Natural killer cell (primary cell): ENCODE measurements at places on chromosomes 11 and 22.

GRCh38 chr22:46052801-46053562 lies 76.0 kb upstream of the WNT7B start:
- peak; percentile 36 for DNase-seq

GRCh38 chr22:42673898-42674401 lies 24.8 kb upstream of the CYB5R3 start:
- DNase-seq = no peak

- DNase-seq = peak; percentile 87
Measured at GRCh38 chr22:39545386-39546365, 13.1 kb upstream of the RPS19BP1 start.

- no peak for DNase-seq
Measured at GRCh38 chr11:108307751-108308150, 84.9 kb downstream of the ATM start.

DNA sequence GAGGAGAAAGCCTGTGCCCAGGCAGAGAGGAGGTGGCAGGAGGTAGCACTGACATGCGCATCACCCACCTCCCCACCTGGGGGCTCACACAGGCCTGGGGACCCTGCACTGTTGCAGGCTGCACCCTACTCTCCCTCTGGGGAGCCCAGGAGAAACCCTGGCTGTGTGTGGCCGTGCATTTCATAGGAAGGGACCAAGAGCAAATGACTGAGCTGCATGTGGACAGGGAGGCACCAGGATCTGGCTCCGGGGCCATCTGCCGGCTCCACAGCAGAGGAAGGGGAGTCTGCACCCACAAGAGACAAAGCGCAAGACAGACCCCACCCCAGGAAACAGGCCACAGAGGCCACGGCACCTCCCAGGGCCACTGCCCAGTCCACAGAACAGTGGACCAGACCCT lies 22.7 kb downstream of the BID start:
- no peak for DNase-seq

GRCh38 chr22:27825174-27825573 lies 23.6 kb upstream of the MN1 start:
- peak; percentile 23 for DNase-seq

DNA sequence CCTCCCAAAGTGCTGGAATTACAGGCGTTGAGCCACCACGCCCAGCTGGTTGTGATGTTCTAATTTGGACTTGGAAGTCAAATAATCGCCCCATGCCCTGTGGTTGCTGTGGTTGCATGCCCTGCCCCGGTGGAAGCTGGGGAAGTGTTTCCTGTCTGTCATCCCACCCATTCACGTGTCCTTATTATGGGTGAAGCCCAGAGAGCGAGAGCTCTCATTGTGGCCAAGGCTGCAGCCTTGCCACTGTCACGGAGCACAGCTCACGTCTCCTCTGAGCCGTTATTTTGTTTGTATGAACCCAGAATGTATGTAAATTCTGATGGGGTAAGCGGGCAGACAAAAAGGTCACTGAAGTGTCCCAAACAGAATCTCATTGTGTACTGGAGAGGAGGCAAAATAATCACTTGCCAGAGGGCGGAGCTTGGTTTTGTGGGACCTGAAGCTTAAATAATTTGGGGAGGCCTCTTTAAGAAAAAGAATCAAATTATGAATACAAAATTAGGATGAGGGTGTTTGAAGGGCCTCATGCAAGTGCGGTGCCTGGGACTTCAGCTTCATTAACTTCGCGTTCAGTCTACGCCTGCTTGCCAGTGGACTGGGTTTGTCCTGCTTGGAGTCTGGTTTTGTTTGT lies 25.8 kb upstream of the TREH start:
- DNase-seq = peak; percentile 78

DNA sequence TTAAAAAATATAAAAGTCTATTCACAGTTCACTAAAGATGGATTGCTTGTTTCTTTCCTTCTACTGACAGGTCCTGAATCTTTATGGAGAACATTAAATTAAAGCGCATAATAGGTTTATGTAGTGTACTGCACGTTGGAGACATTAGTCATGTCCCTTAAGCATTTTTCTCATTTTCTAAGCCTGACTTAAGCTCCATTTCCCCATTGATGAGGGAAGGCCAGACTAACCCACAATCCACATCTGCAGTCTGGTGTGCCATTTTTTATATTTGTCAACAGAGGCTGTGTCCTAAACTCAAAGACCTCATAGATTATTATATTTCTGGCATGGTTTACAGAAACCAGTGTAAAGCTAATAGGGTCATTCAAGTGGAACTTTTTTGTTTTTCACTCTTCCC lies 39.9 kb downstream of the CADM1 start:
- no peak for DNase-seq

DNA sequence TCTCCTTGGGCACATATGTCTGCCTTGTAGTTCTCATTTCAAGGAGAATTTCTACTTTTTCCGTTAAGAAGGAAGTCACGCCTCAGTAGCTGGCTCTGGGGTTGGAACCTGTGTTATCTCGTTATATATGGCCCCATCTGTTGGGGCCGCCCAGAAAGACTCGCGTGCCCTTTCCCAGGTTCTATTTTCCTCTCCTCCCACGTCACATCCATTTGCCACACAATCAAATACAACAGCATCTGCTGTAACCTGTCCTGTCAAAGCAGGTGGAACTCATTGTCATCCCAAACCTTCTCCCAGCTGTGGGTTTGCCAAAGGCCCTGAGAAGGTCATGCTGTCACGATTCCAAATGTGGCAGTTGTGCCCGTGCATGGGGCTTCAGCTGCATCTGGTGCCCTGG lies 213.1 kb upstream of the ZBED5 start:
- no peak for DNase-seq

DNA sequence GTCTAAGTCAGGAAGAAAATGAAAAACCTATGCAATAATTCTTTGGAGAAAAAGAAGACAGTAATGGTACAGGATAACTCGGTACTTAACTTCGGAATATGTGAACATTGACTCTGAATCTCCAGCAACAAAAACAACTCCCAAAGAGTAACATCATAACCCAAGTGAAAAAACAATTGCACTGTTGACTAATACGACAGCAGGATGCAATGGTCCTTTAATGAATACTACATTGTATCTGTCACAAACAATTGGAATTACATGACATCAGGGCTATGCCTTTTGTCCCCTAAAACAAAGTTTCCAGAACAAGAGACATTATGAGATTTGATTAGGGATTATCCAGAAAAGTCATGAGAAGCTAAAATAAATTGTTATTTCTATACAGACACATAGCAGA lies 1065.9 kb downstream of the LRRC4C start:
- no peak for DNase-seq

GRCh38 chr11:115134926-115135325 lies 369.3 kb downstream of the CADM1 start:
- no peak for DNase-seq

GRCh38 chr11:95688501-95689222 lies 100.9 kb downstream of the FAM76B start:
- DNase-seq = no peak

GRCh38 chr22:49833340-49834007 lies 5.8 kb upstream of the BRD1 start:
- no peak for DNase-seq

DNA sequence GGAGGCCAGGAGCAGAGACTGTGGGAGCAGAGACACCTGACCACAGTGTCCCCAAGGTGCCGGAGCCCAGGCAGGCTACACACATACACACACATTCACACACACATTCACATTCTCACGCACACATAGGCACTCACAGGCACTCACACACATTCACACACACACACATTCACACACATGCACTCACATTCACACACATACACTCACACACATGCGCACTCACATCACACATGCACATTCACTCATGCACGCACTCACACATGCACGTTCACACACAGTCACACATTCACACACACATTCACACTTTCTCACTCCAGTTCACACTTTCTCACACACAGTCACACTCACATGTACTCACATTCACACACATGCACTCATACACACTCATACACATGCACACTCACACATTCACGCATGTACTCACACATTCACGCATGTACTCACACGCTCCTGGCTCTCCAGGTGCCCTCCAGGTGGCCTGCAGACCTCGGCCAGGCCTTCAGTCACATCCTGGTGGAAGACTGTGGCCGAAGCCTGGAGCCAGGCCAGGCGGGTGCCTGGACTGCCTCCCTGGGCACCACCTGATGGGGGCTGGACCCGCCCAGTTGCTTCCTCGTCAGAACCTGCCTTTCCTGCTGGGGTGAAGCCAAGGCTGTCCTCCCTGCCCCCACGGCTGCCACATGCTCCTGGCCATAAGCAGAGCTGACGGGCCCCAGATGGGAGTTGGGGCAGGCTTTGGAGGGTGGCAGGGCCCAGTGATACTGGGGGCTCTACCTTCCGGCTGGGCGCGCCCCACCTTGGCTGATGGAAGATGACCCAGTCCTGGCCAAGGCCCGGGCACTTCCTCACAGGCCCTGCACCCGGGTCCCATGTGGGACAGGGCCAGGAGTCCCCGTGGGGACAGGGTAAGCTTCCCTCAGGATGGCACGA lies 89.5 kb downstream of the WNT7B start:
- DNase-seq = no peak

DNA sequence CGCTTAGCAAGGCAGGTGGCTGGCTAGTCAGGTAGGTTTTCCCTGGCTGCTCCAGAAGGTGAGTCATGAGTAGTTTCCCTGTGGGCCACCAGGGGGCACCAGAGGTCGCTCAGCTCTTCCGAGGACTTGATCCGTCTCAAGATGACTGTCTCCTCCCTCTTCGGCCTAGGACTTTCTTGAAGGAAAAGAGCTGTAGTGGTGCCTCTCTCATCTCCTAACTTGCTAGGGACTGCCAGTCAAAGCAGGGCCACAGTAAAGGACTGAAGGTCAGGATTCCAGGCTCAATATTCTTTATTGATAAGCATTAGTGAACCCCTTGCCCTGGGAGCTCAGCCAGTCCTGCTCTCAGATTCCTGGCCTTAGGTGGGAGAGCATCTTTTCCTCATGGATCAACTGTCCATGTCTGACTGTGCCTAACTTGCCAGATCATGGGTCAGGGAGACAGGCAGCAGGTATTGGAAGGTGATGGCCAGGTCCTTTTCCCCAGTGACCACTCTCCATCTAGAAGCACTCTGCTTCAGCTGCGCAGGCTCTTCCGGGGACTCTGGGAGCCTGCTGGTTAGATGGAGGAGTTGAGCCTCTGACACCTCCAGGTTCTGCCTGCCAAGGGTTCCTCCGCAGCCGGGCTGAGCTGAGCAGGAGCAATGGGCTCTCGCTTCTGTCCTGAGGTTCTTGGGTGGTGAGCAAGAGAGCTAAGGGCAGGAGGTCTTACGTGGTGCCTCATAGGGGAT lies 1.9 kb downstream of the POLD4 start:
- peak; percentile 93 for DNase-seq

- no peak for DNase-seq
Measured at GRCh38 chr11:63766531-63767235, 1.9 kb downstream of the ZFTA start.

- DNase-seq = peak; percentile 89
Measured at GRCh38 chr22:21567456-21568346, at the start of gene UBE2L3. Gene UBE2L3 (plus strand): TSS chr22:21567714. CDS start chr22:21567745, 31 bp downstream.

GRCh38 chr22:28075358-28075981 lies 156.4 kb upstream of the PITPNB start:
- no peak for DNase-seq

GRCh38 chr11:57942808-57943207 lies 80.9 kb upstream of the OR9Q1 start:
- DNase-seq = no peak

GRCh38 chr11:1772270-1773130 lies 8.8 kb upstream of the CTSD start:
- peak; percentile 61 for DNase-seq

GRCh38 chr11:76854709-76855108 lies 6.0 kb upstream of the ACER3 start:
- no peak for DNase-seq

- DNase-seq = no peak
Measured at GRCh38 chr11:116173506-116173905, 599.3 kb downstream of the BUD13 start.

GRCh38 chr11:3022300-3022967 lies 30.3 kb upstream of the NAP1L4 start:
- no peak for DNase-seq

- DNase-seq = no peak
Measured at GRCh38 chr11:46363455-46364005, 16.3 kb downstream of the DGKZ start.

GRCh38 chr11:19810852-19811251 lies 98.2 kb downstream of the NAV2 start:
- DNase-seq = no peak

- peak; percentile 57 for DNase-seq
Measured at GRCh38 chr11:46345881-46346484, 1.3 kb upstream of the DGKZ start.

- no peak for DNase-seq
Measured at GRCh38 chr22:47218671-47219070, 456.2 kb downstream of the TBC1D22A start.

GRCh38 chr22:31148953-31149627 lies 8.8 kb upstream of the PLA2G3 start:
- no peak for DNase-seq

- no peak for DNase-seq
Measured at GRCh38 chr11:36409152-36409816, 100.8 kb downstream of the TRAF6 start.

GRCh38 chr11:19730373-19730772 lies 17.7 kb downstream of the NAV2 start:
- no peak for DNase-seq

DNA sequence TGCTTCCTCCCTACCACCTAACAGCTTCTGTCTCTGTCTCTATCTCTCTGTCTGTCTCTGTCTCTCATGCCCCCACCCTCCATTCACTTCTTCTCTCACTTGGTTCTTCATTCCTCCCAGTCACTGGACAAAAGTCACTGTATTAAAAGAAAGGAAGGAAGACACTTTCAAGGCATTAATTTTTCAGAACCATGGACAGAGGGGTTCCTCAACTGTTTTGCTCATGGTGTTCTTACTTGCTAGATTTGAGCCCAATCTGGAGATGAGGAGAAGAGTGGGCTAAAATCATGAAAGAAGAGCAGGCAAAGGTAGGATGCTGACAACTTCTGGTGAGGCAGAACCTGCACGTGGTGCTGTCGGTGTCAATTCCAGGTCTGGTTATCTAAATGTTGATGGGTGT lies 116.7 kb upstream of the LARGE1 start:
- DNase-seq = no peak

DNA sequence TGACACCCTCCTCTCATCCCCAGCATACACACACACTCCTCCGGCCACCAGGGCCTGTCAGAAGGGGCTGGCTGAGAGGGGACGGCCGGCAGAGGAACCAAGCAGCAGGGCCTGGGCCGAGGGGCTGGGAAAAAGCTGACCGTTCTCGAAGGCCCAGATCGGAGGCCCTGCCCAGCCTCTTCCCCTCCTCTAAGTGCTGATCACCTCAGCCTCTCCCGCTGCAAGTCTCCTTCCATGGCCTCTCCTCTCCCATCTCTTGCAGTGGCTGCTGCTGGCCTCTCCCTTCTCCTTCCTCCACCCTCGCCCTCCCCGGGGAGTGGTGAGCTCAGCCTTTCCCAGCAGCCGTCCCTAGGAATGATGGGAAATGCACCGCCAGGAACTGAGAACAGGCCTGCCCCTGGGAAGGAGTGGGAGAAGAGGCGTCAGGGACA lies 39.6 kb downstream of the ARRB1 start:
- DNase-seq = no peak

GRCh38 chr22:26576026-26576680 lies 13.8 kb downstream of the TPST2 start:
- no peak for DNase-seq
